ENCODE measurements at places on chromosomes 6 and 20.

DNA sequence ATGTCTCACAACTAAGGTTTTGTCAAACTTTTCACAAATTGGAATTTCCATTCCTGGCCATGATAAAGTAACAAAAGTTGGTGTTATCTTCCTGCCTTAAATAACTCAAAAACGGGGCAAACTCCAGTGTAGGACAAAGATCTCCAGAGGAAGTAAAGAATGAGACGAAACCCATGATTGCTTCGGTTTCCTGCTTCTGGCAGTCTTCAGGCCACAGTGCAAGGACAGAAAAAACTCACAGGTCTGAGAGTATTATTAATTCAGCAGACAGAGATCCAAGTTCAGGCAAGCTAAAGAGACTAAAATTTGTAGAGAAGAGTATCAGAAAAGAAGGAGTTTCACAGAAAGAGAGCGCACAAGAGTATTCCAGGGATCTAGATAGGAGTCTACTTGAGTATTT is 64.8 kb upstream of the RCAN2 start:
- DNase-seq: no peak

DNA sequence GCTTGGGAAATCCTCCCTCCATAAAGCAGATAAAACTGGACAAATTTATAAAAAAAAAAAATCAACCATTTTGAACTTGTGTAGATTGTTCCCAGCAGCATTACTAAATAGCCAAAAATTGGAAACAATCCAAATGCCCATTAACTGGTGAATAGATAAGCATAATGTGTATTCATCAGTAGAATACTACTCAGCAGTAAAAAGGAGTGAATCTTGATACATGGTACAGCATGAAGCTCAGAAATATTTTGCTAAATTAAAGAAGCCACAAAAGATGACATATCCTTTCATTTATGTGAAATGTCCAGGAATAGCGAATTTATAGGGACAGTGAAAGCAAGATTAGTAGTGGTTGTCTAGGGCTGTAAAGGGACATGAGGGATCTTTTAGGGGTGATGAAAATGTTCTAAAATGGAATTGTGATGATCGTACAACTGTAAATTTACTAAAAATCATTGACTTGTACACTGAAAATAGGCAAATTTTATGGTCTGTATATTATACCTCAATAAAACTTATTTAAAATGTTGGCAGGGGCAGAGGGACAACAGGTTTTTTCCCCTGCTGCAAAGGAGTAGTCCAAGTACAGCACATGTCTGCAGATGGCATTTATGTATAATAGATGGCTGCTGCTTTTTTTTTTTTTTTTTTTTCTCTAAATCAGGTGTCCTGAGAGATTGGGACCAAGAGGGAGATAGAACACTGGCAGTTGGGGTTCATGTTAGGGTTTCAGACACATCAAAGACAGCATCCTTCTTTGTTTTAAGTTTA is 59.5 kb downstream of the CBFA2T2 start:
- DNase-seq: no peak

GRCh38 chr6:141077355-141078333 is 1055.1 kb upstream of the GJE1 start:
- no peak for DNase-seq

DNA sequence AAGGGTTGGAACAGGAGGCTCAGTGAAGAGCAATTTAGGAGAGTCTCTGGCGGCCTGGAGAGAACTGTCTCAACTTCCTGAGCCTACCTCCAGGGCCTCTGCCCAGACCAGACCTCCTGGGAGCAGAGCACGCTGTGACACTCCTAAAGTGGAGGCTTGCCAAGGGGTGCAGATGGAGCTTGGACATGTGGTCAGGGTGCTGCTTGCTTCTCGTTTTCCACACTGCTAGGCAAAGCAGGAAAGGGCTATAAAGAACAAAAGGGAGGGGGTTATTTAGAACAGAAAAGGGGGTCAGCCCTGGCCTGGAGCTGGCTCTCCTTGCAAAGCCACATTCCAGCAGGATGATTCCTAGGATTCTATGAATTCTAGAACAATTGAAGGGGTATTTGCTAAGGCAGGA is 145.7 kb upstream of the GGTLC1 start:
- DNase-seq: no peak

GRCh38 chr6:88513920-88514319 is 347.8 kb upstream of the CNR1 start:
- no peak for DNase-seq

DNA sequence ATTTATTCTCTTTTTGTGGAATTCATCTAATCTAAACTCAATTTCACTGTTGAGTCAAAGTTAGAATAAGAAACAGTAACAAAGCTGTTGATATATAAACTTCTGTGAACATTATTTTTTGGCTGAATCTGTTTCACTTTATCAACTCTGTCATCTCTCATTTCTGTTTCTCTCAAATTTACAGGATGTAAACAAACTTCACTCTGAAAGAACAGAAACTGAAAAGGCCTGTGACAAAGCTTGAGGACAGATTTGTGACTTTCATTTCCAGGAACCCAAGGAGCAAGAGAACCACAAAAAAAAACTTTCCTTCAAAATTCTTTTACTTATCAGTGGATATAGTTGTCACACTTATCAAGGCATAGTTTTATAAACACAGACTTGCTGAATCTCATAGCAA is 447.9 kb upstream of the OPRM1 start:
- DNase-seq: no peak

DNA sequence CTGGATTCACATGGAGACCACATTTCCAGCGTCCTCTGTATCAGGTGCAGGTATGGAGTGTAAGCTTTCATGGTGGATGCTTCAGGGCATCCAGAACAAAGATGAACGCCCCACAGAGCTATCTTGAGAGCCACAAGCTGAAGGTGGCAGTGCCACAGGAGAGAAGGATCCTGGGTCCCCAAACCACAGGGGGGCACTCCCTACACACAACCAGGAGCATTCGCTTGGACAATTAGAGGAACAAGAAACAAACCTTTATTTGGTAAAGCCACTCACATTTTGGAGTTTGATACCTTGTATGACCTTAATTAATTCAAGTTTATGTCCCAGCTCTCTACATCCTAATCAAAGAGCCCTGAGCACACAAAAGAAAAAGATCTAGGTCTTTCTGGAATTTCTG is 406.3 kb downstream of the PREX1 start:
- DNase-seq: no peak

GRCh38 chr20:57595041-57596030 is 24.9 kb downstream of the ZBP1 start:
- no peak for DNase-seq

- DNase-seq: no peak
Measured at GRCh38 chr6:38404900-38405556, 234.7 kb downstream of the BTBD9 start.

All from amniotic stem cell (primary cell).